Stimulated activated CD8-positive, alpha-beta memory T cell treated with anti-CD3 and anti-CD28 coated beads, Interleukin-15, amount 100 ng/mL, for 48 hours (primary cell): ENCODE measurements at places on chromosomes 1 and 21.
A peak's percentile ranks its signal among the peaks of the same experiment; 100 is the strongest.

GRCh38 chr1:88276163-88276562 is 407.9 kb upstream of the PKN2 start:
- no peak for DNase-seq

GRCh38 chr1:182109771-182110170 is 48.3 kb upstream of the ZNF648 start:
- DNase-seq: no peak

DNA sequence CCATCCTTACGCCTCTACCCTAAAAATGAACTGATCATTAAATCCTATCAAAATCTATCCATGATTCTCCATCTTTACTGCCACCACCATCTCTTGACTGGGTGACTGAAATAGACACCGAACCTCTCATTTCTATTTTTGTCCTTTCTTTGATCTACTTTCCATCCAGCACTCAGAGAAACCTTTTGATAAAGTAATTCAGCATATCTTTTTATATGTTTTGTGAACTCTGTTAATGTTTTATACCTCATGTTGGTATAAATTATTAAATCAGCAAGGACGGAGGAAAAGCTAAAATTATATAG is 13.0 kb downstream of the PCNX2 start:
- no peak for DNase-seq

DNA sequence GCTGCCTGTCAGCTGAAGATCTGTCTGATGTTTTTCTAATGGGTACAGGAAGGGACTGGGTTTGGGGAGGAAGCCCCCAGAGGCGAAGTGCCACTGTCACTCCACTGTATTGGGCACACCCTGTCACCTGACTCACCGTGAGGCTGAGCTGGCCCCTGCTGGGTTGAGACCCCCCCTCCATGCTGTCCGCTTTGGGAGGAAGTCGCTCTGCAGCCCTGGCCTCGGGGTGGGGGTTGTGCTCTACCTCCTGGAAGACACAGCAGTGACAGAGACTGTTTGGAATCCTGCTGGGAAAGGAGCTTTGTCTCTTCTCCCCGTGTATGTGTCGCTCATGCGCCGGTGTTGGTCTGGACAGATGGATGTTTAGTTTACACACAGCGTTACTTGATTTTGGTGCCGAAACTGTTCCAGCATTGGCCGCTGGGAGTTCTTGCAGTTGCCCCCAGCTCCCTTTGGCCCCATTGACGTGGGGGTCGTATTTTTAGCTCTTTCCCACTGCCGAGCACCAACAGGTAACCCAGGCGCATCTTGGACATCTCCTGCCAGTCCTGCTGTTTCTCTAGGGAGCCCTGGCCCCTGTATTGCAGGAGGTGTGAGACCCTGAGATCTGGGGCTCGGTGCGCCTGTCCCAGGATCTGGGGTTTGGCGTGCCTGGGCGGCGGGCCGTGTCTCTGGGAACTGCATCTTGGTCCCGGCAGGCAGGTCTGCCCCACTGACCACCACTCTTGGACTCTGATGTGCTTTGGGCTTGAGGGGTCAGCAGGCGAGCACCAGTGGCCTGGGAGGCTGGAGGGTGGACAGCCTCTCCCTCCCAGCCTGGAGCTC is 30.3 kb downstream of the SLX9 start:
- no peak for DNase-seq

GRCh38 chr1:182135946-182136345 is 74.4 kb upstream of the ZNF648 start:
- no peak for DNase-seq

DNA sequence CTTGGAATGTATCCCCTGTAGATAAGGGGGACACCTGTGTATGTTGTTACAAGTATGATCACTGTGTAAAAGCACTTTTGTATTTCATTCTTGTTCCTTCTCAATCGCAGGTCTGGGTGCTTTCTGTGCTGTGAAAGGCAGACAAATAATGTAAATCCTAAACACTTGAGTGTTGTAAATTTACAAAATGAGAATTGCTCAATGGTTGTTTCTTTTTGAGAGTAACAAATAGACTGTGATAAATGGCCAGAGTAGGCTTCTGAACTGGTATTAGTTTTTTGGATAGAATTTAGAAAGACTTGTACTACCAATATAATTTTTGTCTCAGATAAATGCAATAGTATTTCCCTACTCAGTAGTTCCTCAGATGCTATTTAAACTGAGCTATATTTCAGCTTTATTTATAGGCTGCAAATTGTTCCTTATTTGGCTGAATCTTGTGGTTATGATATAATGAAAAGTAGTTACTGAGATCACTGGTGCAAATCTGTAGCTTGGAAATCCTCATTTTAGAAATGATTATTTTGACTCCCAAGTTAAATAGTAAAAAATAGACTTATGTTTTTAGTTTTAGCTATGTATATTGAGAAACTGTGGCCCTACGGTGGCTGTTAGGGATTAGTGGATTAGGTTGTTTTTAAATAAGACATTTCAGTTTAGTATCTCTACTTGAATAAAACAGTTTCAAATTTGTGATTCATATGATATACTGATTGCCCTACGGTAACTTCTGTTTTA is 9.2 kb downstream of the BACH1 start:
- no peak for DNase-seq

DNA sequence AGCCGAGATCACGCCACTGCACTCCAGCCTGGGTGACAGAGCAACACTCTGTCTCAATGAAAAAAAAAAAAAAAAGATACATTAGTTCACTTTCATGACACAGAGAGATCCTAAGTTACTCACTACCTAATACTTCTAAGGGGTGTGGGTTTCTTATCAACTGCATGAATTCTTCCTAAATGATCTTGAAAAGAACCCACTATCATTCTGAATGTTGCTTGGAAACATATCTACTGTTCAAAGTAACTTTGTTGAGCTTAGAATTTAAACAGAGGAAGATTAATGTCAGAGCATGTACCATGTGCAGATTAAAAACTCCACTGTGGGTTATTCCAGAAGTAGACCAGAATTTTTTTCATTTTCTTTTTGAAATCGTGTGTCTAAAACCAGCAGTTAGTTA is 241.5 kb downstream of the LTN1 start:
- no peak for DNase-seq

DNA sequence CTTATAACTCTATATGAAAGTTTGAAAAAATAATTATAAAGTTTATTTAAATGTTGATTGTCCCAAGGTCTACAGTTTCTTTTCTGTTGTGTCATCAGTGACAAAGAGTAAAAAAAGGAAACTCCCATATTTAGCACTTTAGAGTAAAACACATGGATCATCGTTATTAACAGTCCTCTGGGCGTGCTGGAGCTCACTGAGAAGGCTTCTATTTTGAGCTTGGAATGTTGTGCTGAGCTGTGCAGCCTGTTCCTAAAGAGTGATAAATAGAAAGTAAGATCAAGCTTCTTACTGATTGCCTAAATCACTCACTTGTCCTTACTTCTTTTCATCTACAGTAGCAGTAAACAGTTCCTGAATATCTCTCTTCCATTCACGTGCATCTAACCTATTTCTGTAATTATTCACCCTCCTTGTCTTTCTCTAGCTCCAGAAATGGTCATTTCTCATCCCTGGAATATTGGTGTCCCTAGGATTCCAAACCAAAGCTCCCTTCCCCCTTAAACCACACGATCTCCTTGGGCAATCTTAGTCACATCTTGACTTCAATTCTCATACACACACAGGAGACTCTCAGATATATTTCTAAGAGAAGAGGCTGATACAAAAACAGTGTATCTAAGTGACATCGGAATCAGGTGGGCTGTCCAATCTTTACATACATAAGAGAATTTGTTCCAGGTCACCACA is 11.9 kb downstream of the GBP5 start:
- DNase-seq: no peak

GRCh38 chr1:40399984-40400704 is 26.6 kb downstream of the SMAP2 start:
- no peak for DNase-seq

GRCh38 chr1:39076127-39076798 is 50.1 kb downstream of the NDUFS5 start:
- no peak for DNase-seq

DNA sequence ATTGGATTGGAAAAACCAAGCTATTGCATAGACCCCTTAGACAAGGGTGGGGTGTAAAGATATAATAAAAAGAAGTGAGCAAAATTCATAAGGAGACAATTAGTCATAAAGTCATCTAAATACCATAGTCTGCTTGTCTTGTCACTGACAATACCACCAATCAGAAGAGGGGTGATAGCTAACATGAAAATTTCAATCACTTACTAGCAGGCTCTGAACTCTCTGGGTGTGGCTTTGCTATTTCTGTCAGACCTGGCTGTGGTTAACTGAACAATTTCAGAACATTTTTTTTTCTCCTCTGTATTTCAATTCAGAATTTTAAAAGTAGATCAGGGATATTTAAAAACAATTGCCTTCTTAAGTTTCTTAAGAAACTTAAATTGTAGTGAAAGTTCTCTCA is 158.5 kb upstream of the PRMT6 start:
- DNase-seq: no peak

GRCh38 chr1:24199291-24199900 is 12.3 kb upstream of the IFNLR1 start:
- DNase-seq: no peak

DNA sequence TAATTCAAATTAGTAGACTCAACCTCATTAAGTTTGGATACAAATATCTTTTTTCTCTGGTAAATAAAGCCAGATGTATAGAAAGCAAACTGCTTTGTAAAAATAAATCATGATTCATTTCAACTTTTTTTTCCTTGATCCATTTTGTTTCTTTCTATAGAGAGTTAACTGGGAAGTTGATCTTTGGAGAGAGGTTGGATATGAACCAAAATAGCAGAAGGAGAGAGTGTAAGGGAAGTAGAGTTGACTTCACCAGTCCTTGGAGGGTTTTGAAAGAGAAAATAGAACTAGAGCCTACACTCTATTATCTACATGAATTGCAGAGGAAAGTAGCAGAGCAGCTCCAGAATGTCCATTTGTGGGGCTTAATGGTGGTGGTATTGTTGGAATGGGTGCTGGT is 243.8 kb downstream of the ADGRL2 start:
- DNase-seq: no peak

DNA sequence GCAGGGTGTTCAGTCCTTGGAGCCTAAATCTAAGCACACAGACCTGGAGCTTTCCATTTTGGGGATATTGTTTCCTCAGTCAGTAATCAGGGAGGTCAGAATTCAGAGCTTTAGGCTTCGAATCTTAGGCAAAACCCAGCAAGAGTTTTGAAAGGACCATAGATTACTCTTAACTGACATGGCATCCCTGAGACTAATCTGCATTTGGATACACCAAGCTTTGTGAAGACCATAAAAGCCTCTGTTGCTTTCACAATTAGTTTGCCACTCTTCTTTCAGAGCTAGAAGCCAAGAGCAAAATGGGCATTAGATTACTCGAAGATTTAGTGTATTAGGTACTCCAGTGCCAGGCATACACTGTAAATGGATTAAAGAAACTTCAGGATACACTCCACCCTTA is 131.8 kb upstream of the GREM2 start:
- DNase-seq: no peak

GRCh38 chr1:233627823-233628222 is 13.9 kb downstream of the KCNK1 start:
- no peak for DNase-seq

- peak; percentile 83 for DNase-seq
Measured at GRCh38 chr1:111203681-111204200, 3.3 kb upstream of the DENND2D start.

- no peak for DNase-seq
Measured at GRCh38 chr1:47655521-47656300, 217.9 kb downstream of the FOXD2 start.

DNA sequence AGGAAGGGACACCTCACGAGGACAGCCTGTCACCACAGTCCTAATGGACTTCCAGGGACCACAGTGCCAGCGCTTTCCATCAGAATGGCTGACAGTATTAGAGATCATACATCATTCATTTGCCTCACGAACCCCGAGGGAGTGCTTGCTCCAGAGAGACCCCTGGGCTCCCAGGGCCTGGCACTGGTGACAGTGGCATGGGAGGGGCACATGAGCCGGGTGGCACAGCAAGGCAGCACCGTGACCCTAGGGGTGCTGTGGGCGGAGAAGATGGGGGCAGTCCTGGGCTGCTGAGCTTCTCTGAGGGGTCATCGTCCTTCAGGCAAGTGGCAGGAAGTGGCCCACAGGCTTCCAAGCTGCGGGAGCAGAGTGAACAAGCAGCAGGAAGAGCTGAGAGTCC is 16.4 kb upstream of the TSPEAR start:
- DNase-seq: no peak

DNA sequence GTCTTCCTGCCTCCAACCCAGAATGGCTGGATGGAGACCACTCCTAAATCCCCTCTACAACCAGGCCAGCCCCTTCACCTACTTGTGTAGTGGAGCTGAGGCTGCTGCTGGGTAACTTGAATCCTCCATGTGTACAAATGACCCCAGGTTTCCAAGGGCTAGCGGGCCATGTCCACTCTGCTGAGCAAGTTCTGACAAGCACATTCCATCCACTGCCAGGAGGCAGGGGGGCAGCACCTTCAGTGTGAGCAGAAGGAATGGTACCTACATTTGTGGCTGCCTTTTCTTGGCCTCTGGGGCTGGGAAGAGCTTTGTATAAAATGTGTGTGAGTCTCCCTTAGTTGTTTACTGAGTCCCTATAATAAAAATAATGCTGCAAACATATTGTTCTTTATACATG is 14.5 kb downstream of the KIAA0040 start:
- no peak for DNase-seq

DNA sequence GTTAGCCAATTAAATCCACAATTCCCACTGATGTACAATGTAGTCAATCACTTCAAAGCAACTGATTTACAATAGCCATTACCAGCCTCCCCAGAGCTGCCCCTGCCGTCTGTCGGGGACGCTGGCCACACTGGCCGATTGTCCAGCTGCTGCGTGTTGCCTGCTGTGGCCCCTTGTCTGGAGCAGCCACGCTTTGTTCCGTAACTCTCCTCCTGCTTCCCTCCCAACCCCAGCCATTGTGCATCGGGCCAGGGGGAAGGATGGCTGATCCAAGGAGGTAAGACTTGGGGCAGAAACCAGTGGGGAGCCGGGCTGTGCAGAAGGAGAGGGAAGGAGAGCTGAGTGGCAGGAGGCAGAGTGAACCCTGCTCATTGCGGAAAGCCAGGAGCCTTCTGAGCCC is 83.6 kb upstream of the LYST start:
- DNase-seq: no peak

GRCh38 chr1:205948039-205948438 is 4.8 kb upstream of the SLC26A9 start:
- no peak for DNase-seq

GRCh38 chr1:201724039-201724765 is 104.8 kb upstream of the IPO9 start:
- no peak for DNase-seq

- DNase-seq: no peak
Measured at GRCh38 chr1:216183454-216183853, 239.8 kb downstream of the USH2A start.
